HCT116 (cell line): ENCODE measurements at places on chromosomes 4 and X. TPM values are rescaled to one million over a fixed set of nuclear protein-coding genes. Genes with fewer than 3 reads are reported as not detected.

The KDM5C gene
- total RNA-seq: 72.9 TPM

DNA sequence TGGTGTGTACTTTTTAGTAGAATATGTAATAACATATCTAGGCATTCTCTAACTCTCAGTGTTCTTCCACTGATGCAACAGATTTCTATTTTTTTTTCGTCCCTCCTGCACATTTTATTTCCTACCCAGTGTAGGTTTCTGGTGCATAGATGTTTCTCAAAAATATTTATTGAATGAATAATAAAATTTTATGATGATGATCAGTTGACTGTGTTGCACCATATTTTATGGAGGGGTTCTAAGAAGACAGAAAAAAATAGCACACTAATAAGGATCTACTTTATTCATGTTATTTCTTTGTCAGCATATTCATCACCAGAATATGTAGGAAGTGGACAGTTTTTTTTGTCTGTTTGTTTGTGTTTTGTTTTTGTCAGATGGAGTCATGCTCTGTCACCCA, 2529.3 kb downstream of the ARAP2 start:
- no peak for DNase-seq

- DNase-seq: peak; percentile 56
These were observed 24.0 kb downstream of the HAND2 start for GRCh38 chr4:173505924-173506518.

The TLL1 gene
- total RNA-seq: 0.37 TPM
